Nucleus accumbens (tissue), 56 donors: ENCODE measurements at places on chromosomes 2 and 18.

GRCh38 chr18:3383381-3383915 lies 66.5 kb upstream of the TGIF1 start:
- no peak for DNase-seq

DNA sequence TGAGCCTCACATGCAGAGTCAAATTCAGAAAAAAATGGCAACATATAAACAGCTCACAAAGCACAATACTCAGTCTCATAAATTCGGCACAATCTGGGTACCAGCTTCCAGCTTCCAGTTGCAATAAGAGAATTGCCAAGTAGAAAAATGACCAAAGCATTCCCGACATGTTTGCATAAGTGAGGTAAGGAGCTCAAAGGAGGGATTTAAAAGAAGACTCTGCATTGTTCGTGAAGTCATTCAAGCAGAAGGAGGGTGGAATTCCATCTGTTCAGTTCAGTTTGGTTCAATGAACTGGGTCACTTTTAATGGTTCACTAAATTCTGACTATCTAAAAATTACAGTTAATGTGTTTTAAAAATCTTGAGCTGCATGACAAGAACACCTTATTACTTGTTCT lies 106.7 kb upstream of the KLHL14 start:
- no peak for DNase-seq

DNA sequence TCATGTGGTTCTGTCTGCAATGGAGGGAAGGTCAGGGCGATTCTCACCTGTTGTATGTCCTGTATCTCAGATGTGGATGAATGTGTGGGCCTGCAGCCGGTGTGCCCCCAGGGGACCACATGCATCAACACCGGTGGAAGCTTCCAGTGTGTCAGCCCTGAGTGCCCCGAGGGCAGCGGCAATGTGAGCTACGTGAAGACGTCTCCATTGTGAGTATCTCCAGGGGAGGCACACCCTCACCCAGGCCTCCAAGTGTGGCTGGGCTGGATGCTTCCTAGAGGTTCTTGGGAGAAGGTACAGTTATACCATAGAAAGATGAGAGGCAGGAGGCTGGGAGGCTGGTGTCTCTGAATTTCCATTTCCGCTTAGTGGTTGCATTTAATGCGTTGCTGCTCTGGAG lies 46.9 kb downstream of the FBLN7 start:
- DNase-seq = no peak

- no peak for DNase-seq
Measured at GRCh38 chr2:20218331-20219320, 6.3 kb downstream of the SDC1 start.

GRCh38 chr2:219954331-219954730 lies 326.9 kb downstream of the SLC4A3 start:
- no peak for DNase-seq
